ENCODE measurements at places on chromosomes 13 and 19.

- no peak for DNase-seq
These were observed 61.5 kb upstream of the TSC22D1 start for GRCh38 chr13:44637581-44637980.

- DNase-seq = peak; percentile 52
These were observed 24.0 kb downstream of the SLC8A2 start for GRCh38 chr19:47447470-47448359.

GRCh38 chr19:55173714-55174409, 6.2 kb downstream of the SYT5 start:
- no peak for DNase-seq

DNA sequence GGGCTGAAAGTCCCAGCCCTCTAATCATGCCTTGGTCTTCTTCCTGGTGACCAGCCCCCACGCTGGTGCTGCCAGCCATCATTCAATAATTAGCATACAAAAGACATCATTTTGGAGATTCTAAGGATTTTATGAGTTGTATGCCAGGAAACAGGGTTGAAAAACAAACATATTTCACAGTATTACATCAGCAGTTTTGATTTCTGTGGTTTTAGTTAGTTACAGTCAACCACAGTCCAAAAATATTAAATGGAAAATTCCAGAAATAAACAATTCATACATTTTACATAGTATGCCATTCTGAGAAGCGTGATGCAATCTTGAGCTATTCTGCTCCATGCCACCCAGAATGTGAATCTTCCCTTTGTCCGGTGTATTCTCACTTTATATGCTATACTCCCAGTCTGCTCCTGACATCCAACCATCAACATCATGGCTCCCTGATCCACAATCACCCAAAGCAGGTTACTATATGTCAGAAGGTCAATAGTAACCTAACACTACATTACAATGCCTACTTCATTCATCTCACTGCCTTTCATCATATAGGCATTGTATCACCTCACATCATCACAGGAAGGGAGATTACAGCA, 49.2 kb downstream of the STOML3 start:
- no peak for DNase-seq

DNA sequence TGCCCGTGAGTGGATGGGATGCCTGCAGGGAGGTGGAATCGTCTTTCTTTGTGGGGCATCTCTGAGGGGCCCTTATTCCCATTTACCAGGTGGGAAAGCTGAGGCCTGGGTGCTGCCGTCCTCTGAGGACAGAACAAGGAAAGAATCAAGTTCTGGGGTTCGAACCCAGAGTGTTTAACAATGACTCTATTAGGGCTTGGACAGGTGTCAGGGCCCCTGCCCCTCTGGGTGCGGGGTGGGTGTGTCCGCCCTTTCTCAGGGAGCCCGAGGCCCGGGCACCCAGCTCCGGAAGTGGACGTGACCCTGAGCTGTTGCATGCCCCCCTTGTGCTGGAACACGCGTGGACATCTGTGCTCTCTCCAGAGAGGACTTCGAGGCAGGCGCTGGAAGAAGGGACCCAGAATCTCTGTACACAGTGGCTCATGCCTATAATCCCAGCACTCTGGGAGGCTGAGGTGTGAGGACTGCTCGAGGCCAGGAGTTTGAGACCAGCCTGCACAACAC, 10.8 kb downstream of the NDUFA11 start:
- no peak for DNase-seq

Measured in occipital lobe (tissue), 3 donors.